DMS153 (cell line): ENCODE measurements at places on chromosomes 5 and 9.
A peak's percentile ranks its signal among the peaks of the same experiment; 100 is the strongest.

DNA sequence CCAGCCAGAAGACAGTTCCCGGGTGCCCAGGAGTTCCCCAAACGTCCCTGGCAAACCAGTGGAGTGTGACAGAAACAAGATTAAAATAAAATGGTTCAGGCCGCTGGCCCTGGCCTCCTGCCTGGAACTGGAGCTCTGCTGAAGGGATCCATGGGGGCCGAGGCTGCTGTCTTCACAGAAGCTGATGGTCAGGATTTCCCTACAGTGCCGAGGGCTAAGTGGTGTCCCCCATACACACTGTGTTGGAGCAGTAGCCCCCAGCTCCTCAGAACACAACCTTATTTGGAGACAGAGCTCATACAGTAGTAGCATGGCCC lies 55.9 kb downstream of the MRPL36 start:
- no peak for DNase-seq

- DNase-seq = no peak
Observed at GRCh38 chr9:33106827-33107621, 30.6 kb upstream of the SMU1 start.

- peak; percentile 48 for DNase-seq
Observed at GRCh38 chr9:86486891-86487837, 133.0 kb upstream of the TUT7 start.

- DNase-seq = no peak
Observed at GRCh38 chr5:176609724-176610434, at the start of gene GPRIN1. Gene GPRIN1, minus strand, starts transcription at chr5:176610156. Its CDS starts 10,322 bp downstream, at chr5:176599834.

DNA sequence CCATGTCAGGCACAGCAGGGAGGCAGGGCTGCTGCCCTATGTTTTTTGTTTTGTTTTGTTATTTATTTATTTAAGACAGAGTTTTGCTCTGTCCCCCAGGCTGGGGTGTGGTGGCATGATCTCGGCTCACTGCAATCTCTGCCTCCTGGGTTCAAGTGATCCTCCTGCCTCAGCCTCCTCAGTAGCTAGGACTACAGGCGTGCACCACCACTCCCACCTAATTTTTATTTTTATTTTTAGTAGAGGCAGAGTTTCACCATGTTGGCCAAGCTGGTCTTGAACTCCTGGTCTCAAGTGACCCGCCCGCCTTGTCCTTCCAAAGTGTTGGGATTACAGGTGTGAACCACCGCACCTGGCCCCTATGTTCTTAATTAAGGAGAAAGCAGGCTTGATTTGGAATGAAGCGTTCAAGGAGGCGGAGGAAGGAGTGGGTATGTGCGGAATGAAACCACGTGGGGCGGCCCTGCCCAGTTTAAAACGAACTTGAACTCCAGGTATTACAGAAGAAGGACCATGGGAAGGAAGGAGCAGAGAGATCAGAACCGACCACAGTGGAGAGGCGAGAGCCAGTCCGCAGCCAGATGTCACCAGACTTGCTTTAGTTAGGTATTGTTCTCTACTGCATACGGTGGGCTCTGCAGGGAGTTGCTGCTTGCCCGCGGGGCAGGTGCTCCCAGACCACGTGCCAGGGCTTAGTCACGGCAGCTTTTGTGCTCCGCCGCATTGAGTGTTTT lies 34.9 kb upstream of the EPB41L4B start:
- peak; percentile 25 for DNase-seq

DNA sequence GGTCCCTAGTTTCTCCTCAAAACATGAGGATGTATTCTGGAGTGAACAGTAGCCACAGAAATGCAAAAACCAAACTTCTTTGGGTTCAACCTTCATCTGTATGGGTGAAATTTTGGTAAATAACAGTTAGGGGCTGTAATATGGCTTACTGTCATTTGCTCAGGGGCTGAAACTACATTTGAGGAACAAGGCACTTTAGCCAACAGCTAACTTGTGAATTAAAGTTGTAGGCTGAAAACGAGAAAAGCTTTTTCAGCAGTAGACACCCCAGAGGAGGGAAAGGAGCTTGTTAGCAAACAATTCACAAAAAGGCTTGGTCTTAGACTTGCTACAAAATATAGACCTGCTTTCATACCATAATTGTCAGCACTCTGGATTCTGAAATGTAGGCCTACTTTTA lies 6.6 kb downstream of the TMEM171 start:
- no peak for DNase-seq

GRCh38 chr9:87673446-87674120 lies 52.3 kb upstream of the CTSL start:
- DNase-seq = no peak

DNA sequence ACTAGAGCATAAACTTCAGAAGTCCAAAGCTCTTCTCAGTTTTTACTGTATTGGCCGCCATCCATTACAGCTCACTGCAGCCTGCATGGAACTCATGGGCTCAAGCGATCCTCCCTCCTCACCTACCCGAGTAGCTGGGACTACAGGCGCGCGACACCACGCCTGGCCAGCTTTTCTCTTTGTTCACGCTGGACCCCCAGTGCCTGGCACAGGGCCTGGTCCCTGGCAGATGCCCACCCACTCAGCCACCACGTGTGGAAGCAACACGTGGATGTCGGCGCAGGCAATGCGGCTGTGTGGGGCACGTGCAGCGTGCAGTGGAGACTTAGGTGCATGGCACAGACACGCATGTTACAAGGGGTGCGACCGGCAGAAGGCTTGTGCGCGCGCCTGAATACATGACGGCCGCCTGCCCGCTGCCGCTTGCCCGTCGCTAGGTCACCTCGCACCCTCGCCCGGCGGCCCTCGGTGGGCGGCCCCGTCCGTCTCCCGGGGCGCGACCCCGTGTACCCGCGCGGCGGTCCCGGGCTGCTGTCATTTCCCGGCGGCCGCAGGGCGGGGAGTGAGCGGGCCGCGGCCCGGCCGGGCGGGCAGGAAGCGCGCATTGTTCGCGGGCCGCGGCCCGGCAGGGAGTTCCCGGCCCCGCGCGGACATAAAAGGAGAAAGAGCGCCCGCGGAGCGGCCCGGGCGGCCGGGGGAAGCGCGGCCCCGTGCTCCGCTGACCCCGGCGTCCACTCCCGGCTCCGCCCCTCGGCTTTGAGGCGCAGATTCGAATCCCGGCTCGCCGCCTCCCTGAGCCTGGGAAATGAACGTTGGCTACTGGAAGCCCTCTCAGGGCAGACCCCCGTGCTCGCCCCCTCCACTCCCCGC lies 24.1 kb upstream of the PTGS1 start:
- no peak for DNase-seq

GRCh38 chr9:105242557-105242956 lies 1.9 kb upstream of the SLC44A1 start:
- no peak for DNase-seq

- DNase-seq = no peak
Observed at GRCh38 chr9:102855641-102856040, 139.5 kb upstream of the CYLC2 start.

DNA sequence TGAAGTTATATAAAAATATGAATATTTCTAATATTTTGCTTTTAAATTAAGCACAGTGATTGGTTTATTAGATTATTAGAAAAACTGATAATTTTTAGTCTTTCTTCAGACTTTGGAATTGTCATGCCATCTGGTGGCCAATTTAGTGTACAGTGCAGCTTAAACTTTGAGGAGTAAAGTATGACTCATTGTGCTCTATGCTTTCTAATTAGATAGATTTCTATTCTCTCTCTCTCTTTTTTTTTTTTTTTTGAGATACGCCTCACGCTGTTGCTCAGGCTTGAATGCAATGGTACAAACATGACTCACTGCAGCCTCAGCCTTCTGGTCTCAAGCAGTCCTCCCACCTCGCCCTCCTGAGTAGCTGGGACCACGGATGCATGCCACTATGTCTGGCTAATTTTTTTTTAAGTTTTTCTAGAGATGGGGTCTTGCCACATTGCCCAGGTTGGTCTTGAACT lies 42.1 kb upstream of the GPR21 start:
- DNase-seq = no peak

- no peak for DNase-seq
Observed at GRCh38 chr9:105114318-105114717, 130.1 kb upstream of the SLC44A1 start.

DNA sequence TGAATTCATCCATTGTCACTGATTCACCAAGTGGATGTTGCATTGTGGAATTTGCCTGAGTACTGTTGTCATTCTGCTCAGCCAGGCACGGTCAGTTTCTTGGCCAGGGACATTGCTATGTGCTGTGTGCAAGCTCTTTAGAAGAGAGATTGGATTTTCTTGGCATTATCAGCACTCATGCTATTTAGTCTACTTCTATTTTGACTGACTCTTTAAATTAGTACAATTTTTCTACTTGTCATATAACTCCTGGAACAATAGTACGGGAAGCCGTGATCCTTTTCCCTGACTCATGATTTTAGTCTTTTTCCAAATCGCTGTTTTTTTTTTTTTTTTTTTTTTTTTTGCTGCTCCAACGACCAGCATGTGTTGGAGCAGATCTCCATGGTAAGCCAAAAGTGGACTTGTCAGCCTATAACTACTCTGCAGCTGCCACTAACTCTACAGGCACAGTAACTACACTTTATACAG lies 129.7 kb downstream of the CDC42SE2 start:
- no peak for DNase-seq

- DNase-seq = peak; percentile 39
Observed at GRCh38 chr5:41707853-41708603, 162.2 kb downstream of the OXCT1 start.

GRCh38 chr5:172561151-172561550 lies 79.9 kb upstream of the NEURL1B start:
- no peak for DNase-seq

- DNase-seq = no peak
Observed at GRCh38 chr9:12503606-12504122, 189.5 kb upstream of the TYRP1 start.

DNA sequence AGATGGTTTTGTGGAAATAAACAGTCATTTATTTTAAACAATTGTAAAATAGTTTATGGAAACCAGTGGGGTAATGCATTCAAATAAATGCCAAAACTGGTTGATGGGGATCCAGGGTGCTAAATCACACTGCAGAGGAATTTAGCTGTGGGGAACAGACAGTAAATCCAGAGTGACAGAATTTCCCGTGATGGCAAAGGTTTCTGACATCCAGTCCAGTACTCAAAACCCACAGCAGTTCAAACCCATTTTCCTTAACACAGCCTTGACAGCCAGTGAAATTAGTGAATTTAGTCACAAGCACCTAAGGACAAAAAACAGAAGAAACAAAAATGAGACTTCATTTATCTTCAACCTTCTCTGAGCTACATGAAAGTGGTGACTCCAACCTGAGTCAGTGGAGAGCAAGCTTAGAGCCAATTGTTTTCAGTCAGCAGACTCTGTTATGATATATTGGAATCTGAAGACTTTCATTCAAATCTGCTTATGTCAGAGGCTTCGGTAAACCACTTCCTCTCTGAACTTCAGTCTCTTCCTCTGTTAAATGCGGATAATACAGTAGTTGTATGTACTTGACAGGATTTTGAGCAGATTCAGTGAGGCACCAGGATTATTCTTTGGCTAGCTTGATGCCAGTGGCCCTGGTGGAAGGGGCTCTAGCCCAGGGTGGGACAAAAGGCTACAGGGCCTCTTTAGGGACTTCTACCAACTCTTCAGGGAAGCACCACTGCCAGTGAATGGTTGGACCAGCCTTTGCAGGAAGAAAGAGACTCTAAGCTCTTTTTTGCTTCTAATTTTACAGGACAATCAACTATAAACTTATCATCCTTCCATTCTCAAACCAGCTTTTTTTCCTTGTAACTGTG lies 185.3 kb downstream of the MAPKAP1 start:
- no peak for DNase-seq

DNA sequence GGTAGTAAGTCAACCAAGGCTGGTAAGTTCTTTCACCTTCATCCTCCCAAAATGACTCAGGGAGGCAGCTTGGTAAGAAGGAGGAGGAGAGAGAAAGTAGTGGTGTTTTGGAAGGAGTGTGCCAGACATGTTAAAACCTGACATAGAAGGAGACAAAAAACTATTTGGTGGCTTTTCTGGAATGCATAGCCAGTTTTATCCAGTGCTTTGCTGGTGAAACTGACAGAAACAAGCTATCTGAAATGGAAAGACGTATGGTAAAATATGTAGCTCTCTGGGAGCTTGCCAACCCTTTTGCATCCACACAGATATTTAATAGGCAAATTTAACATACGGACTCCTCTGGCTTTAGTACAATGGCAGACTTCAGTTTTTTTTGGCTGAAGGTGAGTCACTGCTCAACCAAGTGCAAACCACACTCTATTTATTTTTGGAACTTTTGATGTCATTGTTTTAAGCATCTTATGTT lies 45.4 kb downstream of the RAB14 start:
- no peak for DNase-seq

GRCh38 chr5:6707852-6708251 lies 5.4 kb upstream of the TENT4A start:
- DNase-seq = no peak

- no peak for DNase-seq
Observed at GRCh38 chr5:127410959-127411358, 106.5 kb upstream of the PRRC1 start.

GRCh38 chr9:34541540-34541939 lies 18.8 kb upstream of the ENHO start:
- DNase-seq = no peak

GRCh38 chr5:133433641-133434040 lies 178.7 kb downstream of the FSTL4 start:
- DNase-seq = no peak

DNA sequence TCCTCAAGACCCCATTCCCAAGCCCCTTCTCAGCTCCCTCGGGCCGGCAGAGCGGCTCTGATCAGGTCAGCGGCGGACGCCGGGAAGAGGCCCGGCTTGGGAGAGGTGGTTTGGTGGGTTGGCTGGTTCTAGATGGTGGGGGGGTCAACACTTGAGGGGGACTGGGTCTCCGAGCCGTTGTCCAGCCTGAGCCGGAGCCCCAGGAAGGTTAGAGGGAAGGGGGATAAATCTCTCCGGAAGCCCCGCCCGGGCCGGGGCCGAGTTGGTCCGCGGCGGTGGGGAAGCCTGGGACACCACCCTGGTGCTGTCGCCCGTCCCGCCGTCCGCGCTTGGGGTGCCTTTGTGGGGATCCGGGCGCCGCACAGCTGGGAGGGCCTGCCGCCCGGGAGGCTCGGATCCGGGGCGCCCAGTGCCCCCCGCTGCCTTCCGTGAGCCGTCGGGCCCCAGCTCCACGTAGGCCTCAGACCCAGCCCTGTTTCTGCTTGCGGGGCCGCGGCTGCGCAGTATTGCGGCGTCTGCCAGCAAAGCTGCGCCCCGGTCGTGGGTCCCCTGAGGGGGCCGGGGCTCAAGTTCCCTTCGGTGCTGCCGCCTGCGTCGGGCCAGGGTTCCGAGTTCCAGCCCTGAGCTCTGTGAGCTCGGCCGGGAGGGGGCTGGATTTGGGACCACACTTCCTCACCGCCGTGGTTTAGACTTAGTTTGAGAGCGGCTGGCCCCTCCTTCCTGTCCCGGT lies 542 bp upstream of the TRIM52 start:
- no peak for DNase-seq
